ENCODE measurements at places on chromosomes 7 and 10.

DNA sequence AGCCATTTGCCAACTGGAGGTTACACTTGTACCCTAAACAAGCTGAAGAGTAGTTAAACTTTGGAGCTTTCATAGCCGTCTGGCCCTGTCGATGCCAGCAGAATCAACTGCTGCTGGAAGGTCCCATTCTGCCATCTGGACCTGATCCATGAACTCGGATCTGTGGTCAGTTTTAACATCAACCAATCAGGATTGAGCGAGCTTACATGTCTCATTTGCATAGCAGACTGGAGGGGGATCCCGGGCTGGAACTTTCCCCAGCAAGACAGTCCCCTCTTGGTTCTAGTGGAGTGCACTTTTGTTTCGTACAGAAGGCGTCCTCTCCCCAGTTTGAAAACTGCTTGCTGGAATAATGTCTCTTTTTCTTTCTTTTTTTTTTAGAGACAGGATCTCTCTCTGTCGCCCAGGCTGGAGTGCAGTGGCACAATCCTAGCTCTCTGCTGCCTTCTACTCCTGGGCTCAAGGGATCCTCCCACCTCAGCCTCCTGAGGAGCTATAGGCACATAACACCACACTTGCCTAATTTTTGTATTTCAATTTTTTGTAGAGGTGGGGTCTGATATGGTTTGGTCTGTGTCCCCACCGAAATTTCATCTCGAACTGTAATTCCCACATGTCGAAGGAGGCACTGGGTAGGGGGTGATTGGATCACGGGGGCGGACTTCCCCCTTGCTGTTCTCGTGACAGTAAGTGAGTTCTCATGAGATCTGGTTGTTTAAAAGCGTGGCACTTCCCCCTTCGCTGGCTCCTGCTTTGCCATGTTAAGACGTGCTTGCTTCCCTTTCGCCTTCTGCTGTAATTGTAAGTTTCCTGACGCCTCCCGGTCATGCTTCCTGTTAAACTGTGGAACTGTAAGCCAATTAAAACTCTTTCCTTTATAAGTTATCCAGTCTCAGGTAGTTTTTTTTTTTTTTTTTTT lies 42.8 kb upstream of the SEPHS1 start:
- DNase-seq: no peak

GRCh38 chr7:108604307-108605077 lies 34.8 kb downstream of the DNAJB9 start:
- no peak for DNase-seq

DNA sequence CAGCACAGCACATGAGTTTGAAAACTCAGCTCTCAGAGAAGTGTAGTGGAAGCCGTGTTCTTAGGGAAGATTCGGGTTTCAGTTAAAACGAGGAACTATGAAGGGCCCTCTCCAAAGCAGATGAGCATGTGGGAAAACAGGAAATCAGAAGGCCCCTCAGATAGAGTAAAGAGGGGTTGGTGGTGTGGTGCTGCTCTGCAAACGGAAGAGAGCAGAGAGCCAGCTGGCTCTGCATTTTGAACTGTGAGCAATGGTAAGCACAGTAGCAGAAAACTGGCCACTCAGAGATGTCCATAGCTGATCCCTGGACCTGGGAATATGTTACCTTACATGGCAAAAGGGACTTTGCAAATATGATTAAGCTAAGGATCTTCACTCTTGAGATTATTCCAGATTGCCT lies 27.9 kb upstream of the CUL1 start:
- no peak for DNase-seq

DNA sequence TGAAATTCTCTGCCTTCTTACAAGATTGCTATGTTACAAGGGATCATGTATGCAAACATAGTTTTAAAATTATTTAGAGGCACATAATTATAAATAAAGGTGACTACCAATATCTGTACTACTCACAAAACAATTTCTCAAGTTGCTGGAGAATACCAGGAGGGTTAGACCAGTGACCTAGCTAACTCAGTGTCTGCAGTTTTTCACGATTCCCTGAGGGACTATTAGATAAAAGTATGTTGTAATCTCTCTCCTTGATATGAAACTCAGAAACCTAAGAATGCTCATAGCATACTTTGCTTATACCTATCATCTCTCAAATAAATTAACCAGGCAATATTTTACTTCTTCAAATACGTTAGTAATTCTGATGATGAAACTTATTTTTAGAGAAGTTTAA lies 534.0 kb upstream of the ANKRD30A start:
- DNase-seq: no peak

DNA sequence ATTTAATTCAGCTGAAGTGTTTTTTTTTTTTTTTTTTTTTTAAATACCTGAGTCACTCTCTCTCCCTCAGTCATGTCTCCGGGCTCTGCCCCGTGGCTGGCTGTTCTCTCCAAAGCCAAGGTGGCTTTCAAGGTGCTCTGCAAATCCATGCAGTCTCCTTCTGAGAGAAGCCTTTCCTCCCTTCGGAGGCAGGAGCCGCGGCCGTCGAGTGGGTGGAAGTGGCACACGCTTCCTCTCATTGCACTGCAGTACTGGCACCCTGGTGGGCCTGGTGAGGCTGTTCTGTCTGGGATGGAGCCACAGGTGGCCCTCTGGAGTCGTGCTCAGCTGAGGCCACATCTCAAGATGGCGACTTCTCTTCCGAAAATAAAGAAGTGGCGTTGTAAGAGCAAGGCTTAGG lies 221.8 kb downstream of the GLRX3 start:
- no peak for DNase-seq

All from Karpas-422 (cell line).